Breast epithelium (tissue), 4 donors: ENCODE measurements at places on chromosomes 3 and 15. TPM values are rescaled to one million over a fixed set of nuclear protein-coding genes. Genes with fewer than 3 reads are reported as not detected.
A peak's percentile ranks its signal among the peaks of the same experiment; 100 is the strongest.

The CCDC54 gene
- not detected for total RNA-seq

The KCNMB2 gene
- 0.59 TPM for total RNA-seq

The PSTPIP1 gene
- total RNA-seq = 11.0 TPM

The ACOX2 gene
- total RNA-seq = 12.1 TPM

The CKMT1A gene
- 2.0 TPM for total RNA-seq

The CLSTN2 gene
- total RNA-seq = 75.5 TPM

The IL12A gene
- not detected for total RNA-seq

The DNASE1L3 gene
- total RNA-seq = 0.44 TPM

The ALG1L2 gene
- not detected for total RNA-seq

The CLDN16 gene
- not detected for total RNA-seq

The ADAMTS17 gene
- total RNA-seq = 8.0 TPM

The EIF3J gene
- 68.2 TPM for total RNA-seq

The GABRR3 gene
- total RNA-seq = not detected

The TRPM1 gene
- not detected for total RNA-seq

The DBR1 gene
- 13.1 TPM for total RNA-seq

DNA sequence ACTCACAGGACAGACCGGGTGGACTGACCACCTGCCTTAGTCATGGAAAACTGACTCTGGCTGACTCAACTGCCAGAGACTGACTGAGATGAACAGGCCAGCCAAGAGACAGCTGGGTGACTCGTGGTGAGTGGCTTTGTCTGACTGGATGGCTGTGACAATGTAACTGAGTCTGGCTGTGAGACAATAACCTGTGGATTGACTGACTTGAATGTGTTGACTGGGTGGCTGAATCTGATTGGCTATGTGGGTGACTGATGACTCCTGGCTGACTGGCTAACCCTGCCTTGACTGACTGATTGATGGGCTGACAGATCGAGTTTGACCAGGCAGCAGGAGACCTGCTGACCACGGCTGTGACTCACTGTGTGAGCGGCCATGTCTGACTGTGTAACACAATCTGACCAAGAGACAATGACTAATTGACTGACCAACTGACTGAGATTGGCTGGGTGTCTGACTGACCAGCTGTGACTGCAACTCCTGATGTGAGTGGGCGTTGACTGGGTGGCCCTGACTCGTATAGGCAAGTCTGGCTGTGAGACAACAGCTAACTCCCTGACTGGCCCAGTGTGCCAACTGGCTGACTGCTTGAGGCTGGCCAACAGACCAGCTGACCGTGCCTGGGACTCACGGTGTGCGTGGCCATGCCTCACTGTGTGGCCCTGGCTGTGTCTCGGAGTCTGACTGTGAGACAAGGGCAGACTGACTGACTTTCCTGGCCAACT, 509.1 kb downstream of the SHQ1 start:
- peak; percentile 40 for DNase-seq

DNA sequence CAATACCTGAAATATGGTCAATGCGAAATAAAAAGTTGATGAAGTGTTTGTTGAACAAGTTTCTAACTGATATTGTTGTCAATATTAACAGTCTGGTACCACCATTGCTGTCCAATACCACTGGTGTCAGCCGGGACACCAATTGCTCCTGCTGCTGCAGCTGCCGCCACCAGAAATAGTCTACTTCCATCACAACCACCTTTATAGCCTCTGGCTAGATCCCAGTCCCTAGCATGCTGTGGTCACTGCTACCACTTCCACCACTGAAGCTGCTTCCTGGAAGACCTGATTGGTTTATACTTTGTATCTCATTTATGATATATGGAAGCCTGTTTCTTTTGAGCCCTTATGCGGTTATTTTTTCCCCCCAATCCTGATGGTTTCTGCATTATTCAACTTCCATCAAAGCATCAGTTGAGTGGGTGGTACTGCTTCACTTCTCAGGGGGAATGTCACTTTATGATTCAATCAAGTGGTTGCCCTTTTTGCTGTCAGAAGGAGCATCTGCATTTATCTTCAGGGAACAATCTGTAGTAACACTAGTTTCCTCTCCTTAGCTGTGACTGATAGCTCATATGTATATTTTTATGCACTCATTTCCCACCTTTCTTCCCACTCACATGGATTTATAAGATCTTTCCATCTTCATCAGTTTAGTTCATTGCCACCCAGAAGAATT, 11.7 kb downstream of the LNP1 start:
- no peak for DNase-seq

DNA sequence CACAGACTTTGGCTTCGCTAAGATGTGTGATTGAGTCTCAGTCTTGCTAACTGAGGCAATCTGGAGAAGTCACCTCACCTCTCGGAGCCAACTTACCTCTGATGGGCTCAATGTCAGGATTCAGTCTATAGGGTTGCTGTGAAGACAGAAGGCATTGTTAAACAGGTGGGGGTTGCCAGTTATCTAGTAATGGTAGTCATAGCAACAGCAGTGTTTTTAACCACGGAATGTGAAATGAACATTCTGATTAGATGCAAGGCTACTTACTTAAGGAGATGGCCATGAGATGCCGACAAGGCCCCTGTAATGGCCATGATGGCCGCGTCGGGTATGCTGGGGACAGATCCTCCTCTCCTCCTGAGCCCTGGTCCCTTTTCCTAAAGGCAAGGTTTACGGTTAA, 243.1 kb downstream of the GABRG3 start:
- no peak for DNase-seq

DNA sequence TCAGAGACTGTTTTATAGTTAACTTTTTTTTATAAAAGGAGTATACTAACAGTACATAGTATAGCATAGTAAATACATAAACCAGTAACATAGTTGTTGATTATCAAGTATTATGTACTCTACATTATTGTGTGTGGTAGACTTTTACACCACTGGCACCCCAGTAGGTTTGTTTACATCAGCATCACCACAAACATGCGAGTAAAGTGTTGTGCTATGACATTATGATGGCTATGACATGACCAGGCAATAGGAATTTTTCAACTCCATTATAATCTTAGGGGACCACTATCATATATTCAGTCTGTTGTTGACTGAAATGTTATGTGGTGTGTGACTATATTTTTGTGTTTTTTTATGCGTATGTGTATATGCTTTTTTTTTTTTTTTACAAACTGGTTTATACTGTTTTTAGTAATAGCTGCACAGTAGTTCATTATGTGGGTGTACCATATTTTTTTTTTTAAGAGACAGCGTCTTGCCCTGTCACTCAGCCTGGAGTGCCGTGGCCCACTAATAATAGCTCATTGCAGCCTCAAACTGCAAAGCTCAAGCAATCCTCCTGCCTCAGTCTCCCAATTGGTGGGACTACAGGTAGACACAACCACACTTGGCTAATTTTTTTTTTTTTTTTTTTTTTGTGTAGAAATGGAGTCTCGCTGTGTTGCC, 1.9 kb downstream of the CAPN7 start:
- no peak for DNase-seq

- DNase-seq = no peak
Measured at GRCh38 chr3:81980596-81981494, 219.4 kb upstream of the GBE1 start.

DNA sequence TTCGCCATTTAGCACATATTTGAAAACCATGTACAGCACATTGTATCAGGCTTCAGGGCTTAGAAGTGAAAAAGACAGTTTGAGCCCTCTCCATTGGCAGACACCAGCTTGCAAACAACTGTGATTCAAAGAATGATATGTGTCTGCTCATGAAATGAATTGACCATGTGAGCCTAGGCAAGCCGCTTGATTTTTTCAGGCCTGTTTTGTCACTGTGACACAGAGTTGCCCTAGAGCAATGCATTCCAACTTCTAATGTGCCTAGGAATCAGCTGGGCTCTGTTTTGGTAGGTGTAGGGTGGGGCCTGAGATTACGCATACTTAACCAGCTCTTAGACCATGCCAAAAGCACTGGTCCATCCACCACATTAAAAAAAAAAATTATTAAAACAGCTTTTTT, 53.0 kb downstream of the ATP2C1 start:
- no peak for DNase-seq

DNA sequence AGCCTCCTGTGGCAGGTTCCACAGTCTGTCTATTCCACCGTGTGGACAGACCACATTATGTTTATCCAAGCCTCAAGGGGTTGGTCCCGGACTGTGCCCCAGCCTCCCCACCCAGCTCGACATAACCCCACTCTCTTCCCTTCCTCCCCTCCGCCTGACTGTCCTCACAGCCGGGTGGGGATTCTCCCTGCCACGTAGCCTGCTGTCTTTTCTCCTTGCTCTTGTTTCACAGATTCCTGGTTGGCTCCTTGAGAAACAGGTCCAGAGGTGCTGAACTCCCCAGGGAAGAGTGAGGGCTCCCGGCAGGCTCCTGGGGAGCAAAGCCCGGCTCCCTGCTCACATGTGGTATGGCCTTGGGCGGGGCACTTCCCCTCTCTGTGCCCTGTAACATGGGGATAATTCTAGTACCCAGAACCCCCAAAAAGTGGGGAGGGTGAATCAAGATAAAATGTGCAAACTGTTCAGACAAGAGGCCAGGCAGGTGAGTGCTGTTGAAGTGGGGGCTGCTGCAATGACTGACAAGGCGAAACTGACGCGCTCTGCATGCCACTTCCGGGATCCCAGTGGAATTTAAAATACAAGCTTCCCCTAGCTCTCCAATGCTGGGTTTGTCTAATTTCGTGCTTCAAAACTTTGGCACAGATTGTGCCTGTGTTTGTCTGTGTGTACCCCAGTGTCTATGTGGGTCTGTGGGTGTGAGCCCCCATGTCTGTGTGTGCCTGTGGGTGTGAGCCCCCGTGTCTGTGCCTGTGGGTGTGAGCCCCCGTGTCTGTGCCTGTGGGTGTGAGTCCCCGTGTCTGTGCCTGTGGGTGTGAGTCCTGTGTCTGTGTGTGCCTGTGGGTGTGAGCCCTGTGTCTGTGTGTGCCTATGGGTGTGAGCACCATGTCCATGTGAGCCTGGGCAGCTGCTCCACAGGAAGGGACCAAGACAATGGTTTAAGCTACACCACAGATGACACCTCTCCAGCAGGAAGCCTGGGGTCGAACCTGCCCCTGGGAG, 160.6 kb upstream of the IQSEC1 start:
- no peak for DNase-seq

DNA sequence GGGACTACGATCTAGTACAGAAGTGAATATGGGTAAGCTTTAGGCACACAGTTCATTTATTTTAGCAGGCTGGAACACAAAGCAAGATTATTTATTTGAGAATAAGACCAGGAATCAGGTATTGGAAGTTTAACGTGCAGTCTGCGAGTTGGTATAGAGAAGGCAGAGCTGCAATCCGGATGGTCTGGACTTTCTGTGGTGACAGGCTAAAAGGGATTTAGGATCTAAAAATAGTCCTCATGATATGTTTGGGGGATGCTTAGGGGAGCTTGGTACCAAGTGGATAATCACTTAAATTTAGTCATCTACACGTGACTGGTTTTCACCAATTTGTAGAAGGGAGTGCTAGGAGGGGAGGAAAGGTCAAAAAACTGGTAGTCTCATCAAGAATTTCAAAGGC, 119.4 kb downstream of the DLG1 start:
- DNase-seq = no peak

- DNase-seq = no peak
Measured at GRCh38 chr15:88627463-88627862, 6.3 kb downstream of the AEN start.

- no peak for DNase-seq
Measured at GRCh38 chr3:52896613-52897012, 735 bp downstream of the STIMATE start.

GRCh38 chr15:67110958-67111864, 45.8 kb downstream of the SMAD3 start:
- DNase-seq = no peak

- no peak for DNase-seq
Measured at GRCh38 chr15:29140475-29141307, 128.9 kb downstream of the NSMCE3 start.

GRCh38 chr3:123302961-123303360, 101.2 kb downstream of the SEC22A start:
- no peak for DNase-seq

- DNase-seq = no peak
Measured at GRCh38 chr3:196513697-196514349, 1.3 kb downstream of the SMCO1 start.

- no peak for DNase-seq
Measured at GRCh38 chr3:153158961-153159735, 2.9 kb upstream of the RAP2B start.

- DNase-seq = no peak
Measured at GRCh38 chr3:46946416-46946815, 30.1 kb downstream of the CCDC12 start.

DNA sequence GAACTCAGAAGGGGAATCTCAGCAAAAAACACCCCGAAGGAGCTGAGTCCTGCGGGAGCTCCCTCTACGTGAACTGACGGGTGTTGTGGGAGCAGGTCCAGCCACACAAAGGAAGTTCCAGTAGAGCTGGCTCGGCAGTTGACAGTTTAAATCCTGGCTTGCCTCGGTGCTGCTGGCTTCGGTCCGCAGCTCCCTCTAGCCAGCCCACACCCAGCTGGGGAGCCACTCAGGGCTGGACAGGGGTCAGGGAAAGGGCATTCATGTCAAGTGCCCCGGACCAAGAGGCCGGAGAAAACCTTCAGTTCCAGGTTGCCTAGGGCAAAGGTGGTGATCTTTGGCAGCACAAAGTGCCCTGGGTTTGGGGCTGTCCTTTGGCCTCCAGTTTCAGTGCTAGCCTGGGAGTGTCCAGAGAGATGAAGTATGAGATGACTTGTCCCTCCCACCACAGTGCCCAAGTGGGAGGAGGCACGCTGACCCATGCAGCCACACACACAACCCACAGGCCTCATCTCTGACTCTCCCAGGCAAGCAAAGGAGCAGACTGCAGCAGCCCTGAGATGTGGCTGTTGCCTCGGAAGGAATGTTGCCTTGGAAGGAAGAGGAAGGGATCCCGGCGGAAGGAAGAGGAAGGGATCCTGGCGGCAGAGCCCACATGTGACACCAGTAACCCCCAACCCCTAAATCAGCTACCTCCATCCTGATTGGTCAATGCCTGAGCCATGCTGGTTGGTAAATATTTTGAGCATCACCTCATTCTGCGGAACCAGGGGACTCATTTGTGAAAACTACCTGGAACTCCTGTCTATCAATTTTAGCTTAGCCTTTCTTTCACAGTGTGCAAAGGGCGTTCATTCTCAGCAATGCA, 13.9 kb upstream of the ANPEP start:
- no peak for DNase-seq

DNA sequence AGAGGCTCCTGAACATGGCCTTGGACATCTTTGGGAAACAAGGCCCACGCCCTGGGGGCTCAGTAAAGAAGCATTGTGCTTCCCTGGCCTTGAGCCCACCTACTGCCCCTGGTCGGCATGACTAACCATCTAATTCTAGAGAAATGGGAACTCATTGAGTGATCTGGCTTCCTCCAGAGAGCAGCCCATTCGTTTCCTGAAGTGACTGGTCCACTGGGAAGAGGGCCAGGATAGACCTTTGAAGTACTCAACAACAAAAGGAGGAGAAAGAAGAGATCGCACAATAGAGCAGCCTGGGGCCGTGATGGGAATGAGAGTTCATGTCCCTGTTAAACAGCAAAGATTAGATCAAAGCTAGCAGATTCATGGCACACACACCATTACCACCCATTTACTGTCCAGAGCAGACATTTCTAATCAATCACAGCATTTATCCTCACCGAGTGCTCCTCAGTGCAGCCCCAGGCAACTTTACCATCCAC, 514.4 kb upstream of the PROK2 start:
- DNase-seq = no peak

GRCh38 chr3:51759203-51759602, 19.8 kb downstream of the IQCF6 start:
- DNase-seq = no peak

GRCh38 chr3:169122416-169122815, 541.1 kb downstream of the MECOM start:
- DNase-seq = no peak
